ENCODE measurements at places on chromosomes 5 and 9.

DNA sequence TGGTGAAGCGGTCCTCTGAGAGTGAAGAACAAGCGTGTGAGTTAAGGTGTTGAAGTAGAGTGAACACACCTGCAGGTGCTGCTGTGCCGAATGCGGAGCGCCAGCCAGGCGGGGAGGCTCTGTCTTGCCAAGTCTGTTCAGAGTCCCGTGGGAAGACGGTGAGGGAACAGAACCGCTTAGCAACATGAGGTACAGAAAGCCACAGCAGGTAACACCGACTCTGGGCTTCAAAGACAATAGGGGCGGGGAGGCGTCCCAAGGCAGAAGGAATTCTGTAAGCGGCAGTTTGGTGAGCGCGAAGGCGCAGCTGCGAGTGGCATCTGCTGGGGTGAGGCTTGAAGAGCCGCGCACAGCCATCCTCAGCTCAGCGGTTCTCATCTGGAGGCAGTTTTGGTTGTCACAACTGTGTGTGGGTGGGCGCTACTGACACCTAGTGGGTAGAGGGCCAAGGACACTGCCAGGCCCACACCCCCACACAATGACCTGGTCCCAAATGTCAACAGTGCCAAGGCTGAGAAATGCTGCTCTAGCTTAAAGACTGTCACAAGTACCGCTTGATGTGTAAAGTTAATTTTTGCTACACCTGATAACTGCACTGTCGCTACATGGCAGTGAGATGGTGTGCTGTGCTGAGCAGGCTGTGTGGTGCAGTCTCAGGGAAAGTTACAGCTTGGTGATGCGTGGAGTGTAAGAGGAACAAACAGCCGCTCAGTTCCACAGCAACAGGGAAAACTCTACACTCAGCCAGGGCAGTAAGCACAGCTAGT is 67.4 kb upstream of the TBC1D9B start:
- peak; percentile 20 for DNase-seq

DNA sequence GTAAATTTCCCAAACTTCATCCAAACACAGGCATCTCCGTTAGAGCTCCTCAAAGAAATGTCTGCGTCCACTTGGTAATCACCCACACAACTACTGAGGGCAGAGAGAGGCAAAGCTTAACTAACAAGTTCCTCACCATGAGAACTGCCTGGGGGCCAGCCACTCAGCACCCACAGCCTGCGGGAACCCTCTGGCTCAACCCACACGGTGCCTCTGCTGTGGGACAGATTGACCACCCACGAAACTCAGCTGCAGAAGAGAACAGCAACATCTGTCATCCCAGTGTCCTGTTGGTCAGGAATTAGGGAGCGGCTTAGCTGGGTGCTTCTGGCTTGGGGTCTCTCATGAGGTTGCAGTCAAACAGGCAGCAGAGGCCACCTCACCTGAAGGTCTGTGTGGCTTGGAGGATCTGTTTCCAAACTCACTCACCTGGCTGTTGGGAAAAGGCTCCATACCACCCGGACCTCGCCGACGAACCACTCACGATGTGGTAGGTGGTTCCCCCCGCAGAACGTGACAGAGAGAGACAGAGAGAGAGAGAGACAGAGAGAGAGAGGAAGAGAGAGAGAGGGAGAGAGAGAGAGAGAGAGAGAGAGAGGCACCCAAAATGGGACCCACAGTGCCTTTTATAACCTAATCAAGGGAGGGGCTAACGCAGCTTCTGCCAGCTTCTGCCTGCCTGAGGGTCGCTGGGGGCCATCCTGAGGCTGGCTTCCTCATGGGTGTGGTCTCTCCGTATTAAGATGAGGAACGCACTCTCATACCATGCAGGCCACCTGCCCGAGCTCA is 103.5 kb downstream of the OLFM1 start:
- DNase-seq, result no peak

DNA sequence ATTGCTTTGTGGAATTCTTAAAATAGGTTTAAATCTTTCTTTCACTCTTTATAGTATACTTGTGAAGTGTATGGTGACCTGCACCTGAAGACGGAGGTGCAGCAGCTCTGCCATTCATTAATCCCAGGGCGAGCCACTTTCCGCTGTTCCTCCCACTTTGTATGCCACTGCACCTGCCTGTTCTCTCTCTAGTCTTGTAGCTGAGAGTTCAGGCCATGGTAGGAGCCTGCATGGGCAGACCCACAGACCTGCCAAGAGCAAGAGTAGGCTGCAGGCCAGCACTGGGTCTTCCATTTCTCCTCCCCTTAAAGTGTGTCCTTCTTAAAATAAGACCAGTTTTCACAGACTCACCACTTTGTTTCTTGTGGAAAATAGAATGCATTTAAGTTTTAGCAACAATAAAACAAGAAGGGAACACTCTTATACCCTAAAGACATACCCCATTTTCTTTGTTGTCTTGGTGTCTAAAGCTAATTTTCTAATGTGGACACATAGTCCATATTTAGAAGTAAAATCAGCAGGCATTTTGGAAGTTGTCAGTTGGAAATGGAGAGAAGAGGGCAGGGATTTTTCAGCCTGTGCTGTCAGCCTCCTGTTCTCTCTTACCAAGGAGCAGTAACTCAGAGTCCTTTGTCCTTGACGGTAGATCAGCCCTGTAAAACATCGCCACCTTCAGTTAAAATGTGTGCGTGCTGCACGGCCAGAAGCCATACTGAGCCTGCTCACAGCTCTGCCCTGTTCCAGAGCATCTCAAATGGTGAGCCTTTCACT is 103.2 kb downstream of the SNCAIP start:
- DNase-seq, result no peak

DNA sequence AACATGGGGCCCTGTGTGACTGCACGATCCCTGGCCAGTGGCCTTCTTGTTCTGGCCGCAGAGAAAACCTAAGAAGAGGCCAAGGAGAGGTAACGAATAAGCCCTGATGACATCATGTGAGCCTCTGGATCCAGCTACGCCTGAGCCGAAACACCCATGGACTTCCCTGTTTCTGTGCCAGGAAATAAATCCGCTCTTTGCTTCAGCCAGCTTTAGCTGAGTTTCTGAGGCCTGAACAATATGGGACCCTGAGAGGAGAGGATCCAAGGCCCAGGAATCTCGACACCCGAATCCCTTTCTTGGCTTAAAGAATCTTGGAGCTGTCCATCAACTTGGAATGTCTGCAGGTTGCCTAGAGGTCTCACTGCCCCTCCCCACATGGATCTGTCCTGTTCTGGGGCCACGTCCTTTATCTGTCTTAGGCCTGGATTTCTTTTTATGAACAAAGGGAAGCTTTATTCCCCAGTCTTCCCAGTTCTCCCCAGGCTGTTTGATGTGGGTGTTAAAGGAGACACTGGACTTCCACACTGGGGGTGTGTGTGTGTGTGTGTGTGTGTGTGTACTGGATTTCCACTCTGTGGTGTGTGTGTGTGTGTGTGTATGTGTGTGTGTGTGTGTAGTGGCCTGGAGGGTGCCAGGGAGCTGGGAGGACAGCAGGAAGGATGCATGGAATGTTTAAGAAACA is 13.7 kb downstream of the IER5L start:
- no peak for DNase-seq

- peak; percentile 69 for DNase-seq
Measured at GRCh38 chr9:21395778-21396717, 10.8 kb upstream of the IFNA2 start.

DNA sequence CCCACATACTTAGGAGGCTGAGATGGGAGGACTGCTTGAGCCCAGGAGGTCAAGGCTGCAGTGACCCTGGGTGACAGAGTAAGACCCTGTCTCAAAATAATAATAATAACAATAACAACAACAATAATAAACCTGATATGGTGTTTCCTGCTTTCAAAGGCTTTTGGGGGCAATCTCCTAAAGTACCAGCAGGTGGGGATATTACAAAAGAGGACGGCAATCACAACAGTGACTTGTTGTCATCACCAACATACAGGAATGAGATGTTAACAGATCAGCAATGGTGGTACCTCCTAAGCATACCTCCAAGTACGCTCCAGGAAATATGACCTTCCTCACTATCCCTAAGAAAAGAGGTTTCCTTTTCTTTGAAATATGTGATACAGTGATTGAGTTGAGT is 91.1 kb upstream of the RNF180 start:
- DNase-seq, result no peak

DNA sequence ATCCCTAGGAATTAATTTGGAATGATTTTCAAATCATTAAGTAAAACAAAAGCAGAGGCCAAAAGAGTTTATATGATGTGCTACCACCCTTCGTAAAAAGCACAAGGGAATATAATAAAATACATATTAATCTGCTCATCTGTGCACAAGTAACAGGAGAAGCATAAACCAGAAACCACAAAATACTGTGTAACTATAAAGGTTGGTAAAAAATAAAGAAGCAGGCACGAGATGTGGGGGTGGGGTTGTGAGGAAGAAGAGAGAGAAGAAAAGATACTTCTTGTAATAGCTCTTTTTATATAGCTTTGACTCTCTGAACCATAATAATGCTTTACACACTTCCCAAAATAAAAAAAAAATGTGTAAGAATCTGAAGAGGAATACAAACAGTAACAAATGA is 214.9 kb upstream of the EFNA5 start:
- DNase-seq, result no peak

- no peak for DNase-seq
Measured at GRCh38 chr9:27339661-27340284, 42.8 kb upstream of the EQTN start.

GRCh38 chr9:79577969-79578723 is 6.4 kb downstream of the TLE4 start:
- DNase-seq, result no peak

GRCh38 chr5:102153003-102153759 is 142.9 kb downstream of the SLCO4C1 start:
- DNase-seq, result no peak

- no peak for DNase-seq
Measured at GRCh38 chr5:97547999-97548738, 365.1 kb upstream of the RIOK2 start.

GRCh38 chr9:20112205-20112783 is 323.5 kb upstream of the SLC24A2 start:
- DNase-seq, result no peak

- DNase-seq, result no peak
Measured at GRCh38 chr9:3898461-3899218, 372.8 kb upstream of the RFX3 start.

- DNase-seq, result no peak
Measured at GRCh38 chr5:170261528-170262043, 28.8 kb downstream of the C5orf58 start.

DNA sequence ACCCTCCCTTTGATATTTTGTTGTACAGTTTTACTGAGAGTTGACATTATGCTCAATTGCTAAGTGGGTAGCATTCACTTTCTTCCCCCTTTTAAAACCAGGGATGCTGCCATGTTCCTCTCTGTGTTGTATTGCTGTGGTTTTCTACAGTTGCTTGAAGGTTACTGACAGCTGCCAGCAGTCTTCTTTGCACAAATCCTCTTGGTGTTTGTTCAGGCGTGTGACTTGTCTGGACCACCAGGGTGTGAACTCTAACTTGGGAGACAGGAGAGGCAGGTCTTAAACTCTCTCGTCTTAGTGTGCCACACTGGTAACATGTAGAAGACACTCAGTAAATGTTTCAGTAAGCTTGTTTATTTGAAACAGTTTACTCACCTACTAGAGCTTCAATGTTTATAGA is 25.1 kb downstream of the SLC44A1 start:
- DNase-seq, result no peak

Measured in activated naive CD8-positive, alpha-beta T cell treated with anti-CD3 and anti-CD28 coated beads, Interleukin-2, amount 50 U/mL, for 24 hours (primary cell).